ENCODE measurements at places on chromosomes 12 and 14.

- DNase-seq = no peak
These were observed 145.0 kb downstream of the BTG1 start for GRCh38 chr12:92000597-92000996.

- DNase-seq = no peak
These were observed 6.4 kb upstream of the TC2N start for GRCh38 chr14:91873471-91874415.

DNA sequence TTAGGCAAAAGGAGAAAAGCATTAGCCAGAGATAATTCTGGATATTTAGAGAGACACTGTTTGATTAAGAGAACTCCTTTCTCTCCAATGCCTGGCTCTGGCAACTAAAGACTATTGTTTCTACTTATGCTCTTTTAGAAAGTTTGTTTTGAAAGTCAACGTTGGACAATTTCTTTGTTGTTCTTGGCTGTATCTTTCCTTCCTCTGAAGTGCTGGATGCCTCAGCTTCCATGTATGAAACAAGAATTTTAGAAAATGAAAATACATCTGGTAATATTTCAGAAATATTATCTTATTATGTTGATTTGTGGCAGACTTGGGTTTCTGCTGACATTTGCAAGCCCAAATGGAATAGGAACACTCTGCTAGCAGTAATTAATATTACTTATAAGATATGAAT is 382.6 kb downstream of the SNAPC1 start:
- no peak for DNase-seq

GRCh38 chr12:113043240-113043639 is 13.3 kb upstream of the DTX1 start:
- no peak for DNase-seq

- DNase-seq = no peak
These were observed 386.2 kb upstream of the CCDC196 start for GRCh38 chr14:66099931-66100330.

DNA sequence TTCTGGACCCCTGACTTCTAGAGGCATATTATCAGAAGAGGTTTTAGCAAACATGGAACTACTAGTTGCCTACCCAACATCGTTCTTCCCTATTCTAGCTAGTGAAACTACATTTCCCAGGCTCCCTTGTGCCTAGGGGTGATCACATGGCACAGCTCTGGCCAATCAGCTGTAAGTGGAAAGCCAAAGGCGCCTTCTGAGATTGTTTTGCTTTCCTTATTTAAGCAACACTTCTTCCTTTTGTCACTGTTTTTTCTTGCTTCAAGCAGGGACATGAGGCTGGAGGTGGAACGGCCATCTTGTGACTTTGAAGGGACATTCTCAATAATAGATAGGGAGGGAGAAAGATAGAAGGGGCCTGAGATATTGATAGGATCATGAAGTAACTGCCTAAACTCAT is 136.7 kb downstream of the ZNF664 start:
- no peak for DNase-seq

- no peak for DNase-seq
These were observed 5.6 kb upstream of the MYH6 start for GRCh38 chr14:23413681-23414080.

DNA sequence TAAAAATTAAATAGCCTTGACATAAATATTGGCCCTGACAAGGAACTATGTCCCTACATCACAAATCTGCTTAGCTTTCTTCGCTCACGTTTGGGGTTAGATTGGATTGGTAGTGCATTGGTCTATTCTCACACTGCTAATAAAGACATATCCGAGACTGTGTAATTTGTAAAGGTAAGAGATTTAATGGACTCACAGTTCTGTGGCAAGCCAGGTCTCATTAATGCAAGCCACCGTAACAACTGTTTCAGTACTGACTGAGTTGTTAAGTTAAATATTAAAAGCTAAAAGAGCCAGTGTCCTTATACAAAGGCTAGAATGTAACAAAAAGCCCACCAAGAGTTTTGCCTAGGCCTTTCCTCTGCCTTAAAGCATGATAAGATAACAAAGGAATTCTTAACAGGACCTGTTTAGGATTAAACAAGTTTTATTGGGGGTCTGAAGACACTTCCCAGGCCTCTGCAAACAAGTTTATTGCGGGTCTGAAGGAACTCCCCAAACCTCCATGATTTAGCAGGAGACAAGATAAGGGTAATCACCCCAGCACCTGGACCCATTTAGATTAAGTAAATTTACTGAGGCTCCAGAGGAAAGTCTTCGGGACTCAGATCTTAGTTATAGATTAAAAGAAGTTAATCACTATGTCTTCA is 88.2 kb upstream of the PTGDR start:
- no peak for DNase-seq

- DNase-seq = no peak
These were observed 86.9 kb downstream of the STAB2 start for GRCh38 chr12:103673891-103674375.

DNA sequence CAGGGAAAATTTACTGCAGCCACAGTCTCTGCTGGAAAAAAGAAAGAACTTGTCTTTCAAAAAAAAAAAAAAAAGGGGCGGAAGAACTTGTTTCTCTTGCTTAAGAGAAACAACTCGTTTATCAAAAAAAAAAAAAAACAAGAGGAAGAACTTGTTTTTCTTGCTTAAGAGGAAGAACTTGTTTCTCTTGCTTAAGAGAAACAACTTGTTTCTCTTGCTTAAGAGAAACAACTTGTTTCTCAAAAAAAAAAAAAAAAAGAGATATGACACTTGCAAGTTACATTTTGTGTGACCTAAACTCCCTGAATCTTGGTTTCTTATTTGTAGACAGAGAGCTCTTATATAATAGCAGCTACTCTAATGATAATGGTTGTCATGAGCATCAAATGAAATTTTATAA is 44.7 kb upstream of the USP15 start:
- DNase-seq = no peak

DNA sequence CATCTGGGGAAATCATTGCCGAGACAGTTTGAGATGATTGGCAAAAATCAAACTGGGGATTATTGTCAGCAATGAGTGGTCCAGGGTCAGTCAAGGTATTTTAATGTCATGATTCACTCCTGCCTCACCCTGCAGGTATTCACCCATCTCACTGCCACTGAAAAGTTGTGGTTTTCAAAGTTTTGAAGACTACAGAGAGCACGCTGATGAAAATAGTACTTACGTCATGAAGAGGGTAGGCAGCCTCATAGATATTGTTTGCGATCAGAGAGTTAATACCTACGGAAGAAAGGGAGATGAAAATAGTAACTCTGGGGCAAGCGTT is 138.0 kb downstream of the ANO2 start:
- DNase-seq = no peak

- DNase-seq = no peak
These were observed 6.0 kb downstream of the PLA2G1B start for GRCh38 chr12:120321382-120322202.

GRCh38 chr14:58099682-58100081 is 52.3 kb downstream of the ARMH4 start:
- no peak for DNase-seq

DNA sequence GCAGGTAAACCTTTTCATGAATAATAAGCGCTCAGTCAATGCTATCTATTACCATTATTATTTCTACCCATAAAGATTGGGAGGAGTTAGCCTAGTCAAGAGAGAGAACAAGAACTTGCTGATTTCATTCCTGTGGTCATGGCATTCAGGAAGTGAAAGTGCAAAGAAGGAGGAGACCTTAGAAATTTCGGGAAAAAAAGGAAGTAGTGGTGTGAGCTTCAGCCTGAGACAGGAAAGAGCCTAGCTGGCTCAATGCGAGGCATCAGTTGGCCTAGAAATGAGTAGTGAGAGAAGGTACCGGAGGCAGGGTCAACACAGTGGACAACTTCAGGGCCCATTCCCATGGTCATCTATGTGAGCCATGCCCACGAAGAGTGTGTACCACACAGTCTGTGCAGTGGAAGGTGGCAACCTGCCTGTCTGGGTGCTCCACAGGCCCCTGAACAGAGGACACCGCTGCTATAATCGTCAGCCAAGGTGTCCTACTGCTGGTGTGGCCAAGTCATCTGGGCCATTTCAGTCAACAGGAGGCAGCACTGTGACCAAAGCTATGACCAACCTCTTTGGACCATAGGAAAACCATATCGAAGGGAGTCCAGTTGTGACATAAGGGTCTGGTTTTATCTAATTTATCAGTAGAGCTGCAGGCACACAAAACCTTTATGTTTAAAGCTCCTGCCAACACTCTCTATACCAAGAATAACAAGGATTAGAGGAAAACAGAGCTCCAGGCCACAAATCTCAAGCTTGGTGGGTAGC is 16.2 kb upstream of the STON2 start:
- DNase-seq = no peak

GRCh38 chr12:80936642-80937390 is 918 bp downstream of the LIN7A start:
- DNase-seq = no peak

- DNase-seq = no peak
These were observed 3.2 kb downstream of the THTPA start for GRCh38 chr14:23559010-23559925.

DNA sequence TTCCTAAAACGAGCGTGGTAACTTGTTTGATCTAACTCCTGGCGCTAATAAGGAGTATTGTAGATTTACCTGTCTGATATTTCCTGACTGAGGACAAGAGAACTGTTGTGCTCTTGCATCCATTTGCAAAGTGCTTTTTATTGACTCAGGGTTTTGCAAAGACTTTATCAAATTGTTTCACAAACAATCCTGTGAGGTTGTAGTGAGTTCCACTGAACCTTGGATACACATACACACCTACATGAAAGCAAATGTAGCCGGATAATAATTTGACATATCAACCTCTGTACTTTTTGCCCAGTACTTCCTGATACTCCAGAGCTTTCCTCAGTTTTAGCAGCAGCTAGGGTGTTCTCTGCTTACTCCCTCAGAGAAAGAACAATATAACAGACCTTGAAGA is 6.7 kb upstream of the PTGER2 start:
- DNase-seq = no peak

DNA sequence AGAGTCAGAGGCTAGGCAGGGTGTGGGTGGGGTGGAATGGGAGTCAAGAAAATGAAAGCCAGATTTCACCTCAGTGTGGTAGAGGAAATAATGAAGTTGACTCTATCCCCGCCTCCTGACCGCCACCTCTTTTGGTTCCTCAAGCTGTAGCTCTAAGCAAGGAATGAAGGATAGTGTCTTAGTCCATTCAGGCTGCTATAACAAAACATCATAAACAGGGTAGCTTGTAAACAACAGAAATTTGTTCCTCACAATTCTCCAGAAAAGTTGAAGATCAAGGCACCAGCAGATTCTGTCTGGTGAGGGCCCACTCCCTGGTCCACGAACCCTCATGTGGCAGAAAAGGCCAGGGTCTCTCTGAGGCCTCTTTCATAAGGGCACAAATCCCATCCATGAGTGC is 109.1 kb upstream of the AMN1 start:
- no peak for DNase-seq

DNA sequence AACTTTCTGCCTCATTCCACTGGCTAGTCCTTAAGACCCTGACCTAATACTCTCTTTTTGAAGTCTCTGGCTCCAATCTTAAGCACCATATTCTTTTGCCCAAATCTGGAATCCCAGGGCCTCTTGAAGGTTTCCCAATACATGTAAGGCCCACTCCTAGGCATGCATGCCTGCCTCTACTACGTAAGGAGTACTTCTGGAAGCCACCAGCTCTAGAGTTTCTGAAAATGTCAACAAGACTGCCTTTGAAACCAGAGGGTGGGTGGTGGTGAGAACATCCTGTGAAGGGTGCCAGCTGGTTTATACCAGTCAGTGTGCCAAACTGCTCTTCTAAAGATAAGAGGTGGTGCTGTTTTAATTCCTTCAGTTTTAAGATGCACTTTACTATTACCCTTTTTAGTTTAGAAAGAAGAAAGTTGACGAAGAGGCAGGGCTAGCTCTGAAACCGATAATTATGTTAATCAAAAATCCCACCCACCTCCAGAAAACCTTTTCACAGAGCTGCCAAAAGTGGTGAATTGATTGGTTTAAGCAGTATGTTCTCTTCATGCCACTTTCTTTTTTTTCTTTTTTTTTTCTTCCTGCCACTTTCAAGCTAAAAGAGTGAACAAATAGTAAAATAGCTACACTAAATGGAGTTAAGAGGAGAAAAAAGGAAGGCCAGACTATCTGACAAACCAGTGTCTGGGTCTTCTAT is 8.7 kb upstream of the WDR89 start:
- no peak for DNase-seq

- DNase-seq = no peak
These were observed 53.9 kb downstream of the DPF3 start for GRCh38 chr14:72839753-72840607.

DNA sequence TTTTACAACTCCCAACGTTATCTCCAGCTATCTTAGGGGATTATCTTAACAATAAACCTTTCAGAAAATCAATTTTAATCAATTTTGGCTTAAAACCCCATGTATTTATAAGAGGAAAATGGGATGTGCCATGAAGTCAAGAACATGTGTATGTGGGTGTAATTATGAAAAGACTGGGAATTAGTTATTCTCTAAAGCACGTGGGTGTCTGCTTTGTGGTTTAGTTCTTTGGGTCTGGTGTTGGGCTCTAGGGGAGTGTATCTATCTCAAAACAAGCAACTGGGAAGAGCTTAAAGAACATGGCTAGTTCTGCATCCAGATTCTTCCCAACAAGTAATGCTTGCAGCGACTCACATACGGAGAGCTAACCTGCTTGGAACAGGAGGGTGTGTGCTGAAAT is 40.1 kb upstream of the MAX start:
- no peak for DNase-seq

DNA sequence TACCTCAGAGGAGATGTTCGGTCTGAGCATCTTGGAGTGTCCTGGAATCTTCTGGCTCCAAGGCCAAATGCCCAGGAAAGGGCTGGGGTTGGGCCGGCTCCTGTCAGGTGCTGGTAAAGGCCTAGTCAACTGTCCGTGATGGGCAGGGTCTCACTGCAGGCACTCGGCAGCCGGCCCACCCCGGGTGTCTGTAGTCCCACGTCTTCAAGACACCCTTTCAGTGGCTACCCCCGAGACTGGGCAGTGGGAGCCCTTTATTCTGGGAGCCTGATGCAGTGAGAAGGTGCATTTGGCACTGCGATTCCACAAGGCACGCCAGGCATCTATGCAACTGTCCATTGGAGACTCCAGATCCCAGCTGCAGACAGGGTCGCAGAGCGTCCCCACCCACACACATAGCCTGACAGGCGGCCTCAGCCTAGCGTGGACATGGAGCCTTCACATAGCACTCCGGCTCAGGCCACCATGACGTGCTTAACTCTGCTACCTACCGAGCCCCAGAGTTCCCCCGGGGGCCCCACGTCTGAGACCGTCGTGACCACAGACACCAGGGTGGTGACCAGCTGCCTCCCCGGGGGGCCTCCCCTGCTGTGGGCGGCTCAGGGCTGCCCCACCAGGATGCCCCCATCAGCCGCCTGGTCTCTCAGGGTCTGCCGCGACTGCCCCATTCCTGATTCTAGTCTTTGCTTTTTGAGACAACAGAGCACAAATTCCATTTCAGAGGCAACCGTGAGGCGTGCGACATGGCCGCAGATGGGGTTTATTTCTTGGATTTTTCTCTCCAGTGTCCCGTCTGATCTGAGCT is 331.8 kb upstream of the SFSWAP start:
- no peak for DNase-seq

Data from keratinocyte (primary cell).